Neural crest cell (in vitro differentiated cells): ENCODE measurements at places on chromosomes 3 and 15.

GRCh38 chr3:137116619-137117018 lies 158.8 kb downstream of the IL20RB start:
- DNase-seq: no peak

DNA sequence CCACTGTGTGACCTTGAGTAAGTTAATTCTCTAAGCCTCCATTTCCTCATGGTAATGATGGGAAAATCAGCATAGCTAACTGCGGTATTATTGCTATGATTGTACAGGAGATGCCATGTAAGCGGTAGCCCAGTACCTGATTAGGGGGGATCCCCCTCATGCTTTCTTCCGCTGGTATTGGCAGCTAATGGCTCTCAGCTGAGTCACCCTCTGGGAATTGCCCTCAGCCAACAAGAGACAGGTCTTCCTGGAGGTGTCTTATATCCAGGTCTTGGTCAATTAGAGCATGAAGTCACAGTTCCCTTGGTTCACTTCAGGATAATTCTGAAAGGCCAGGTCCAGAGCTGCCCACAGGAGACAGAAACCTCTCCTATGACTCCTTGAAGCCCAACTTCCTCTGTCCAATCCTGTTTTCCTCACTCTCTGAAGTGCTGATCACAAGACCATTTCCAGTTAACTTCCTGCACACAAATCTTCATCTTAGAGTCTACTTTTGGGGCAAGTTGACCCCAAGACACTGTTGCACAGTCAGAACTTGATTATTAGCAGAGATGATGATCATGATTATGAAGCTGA lies 724.7 kb upstream of the ZNF385D start:
- DNase-seq: no peak

GRCh38 chr3:45106874-45107273 lies 39.3 kb downstream of the CDCP1 start:
- no peak for DNase-seq

GRCh38 chr15:41019174-41019573 lies 65.9 kb downstream of the CHAC1 start:
- DNase-seq: no peak

DNA sequence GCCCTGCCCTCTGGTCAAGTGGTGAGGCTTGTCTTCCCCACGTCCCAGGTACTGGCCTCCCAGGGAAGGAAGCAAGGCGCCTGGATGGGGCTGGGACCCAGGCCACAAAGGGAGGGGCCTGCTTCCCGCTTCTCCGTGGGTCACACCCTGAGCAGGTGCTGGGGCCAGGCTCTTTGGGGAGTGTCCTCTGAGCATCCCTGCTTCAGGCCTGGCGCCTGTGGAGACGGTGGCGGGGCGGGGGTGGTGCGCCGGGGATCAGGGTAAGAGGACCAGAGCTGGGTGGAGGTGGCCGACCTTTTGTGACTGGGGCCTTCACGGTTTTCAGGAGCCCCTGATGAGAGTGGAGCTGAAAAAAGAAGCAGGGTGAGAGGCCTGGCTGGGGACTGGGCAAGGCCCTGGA lies 3.6 kb downstream of the PLA2G4B start:
- DNase-seq: no peak

DNA sequence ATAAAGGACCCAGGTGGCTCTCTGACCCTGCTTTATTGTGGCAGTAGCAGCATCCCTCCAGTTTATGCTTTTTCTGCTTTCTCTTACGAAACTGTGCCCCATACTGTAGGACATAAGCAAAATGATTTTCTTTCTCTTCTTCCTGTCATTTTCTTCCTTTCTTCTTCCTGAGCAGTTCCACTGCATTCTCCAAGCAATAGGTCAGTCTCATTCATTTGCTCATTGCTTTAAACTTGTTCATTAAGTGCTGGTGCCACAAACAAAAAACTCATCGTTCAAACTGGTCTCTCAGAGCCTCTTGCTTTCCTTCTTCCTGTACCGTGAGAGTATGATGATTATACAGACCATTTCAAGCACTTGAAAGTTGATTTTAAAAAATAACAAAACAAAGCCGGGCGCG lies 66.8 kb downstream of the PDE8A start:
- DNase-seq: no peak

DNA sequence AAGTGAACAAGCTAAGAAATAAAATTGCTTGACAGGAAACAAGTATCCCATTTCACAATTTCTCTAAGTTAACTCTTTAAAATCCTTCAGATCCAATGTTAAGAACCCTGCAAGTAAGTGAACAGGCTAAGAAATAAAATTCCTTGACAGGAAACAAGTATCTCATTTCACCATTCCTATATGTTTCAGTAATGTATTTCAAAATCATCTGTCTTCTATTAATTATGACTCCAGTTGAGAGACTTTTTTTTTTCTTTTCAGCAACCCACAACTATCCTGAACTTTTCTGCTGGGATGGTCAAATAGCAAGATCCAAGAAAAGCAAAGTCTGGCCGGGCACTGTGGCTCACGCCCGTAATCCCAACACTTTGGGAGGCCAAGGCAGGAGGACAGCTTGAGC lies 2.4 kb upstream of the SLC12A6 start:
- no peak for DNase-seq
